ENCODE measurements at places on chromosomes 12 and 14.

- no peak for DNase-seq
Observed at GRCh38 chr14:64940336-64940910, 2.1 kb downstream of the GPX2 start.

- DNase-seq: no peak
Observed at GRCh38 chr14:67360470-67361206, 510 bp downstream of the EIF2S1 start.

- no peak for DNase-seq
Observed at GRCh38 chr14:102230481-102231210, 74.3 kb downstream of the MOK start.

- DNase-seq: no peak
Observed at GRCh38 chr12:103415681-103416080, 80.1 kb downstream of the C12orf42 start.

DNA sequence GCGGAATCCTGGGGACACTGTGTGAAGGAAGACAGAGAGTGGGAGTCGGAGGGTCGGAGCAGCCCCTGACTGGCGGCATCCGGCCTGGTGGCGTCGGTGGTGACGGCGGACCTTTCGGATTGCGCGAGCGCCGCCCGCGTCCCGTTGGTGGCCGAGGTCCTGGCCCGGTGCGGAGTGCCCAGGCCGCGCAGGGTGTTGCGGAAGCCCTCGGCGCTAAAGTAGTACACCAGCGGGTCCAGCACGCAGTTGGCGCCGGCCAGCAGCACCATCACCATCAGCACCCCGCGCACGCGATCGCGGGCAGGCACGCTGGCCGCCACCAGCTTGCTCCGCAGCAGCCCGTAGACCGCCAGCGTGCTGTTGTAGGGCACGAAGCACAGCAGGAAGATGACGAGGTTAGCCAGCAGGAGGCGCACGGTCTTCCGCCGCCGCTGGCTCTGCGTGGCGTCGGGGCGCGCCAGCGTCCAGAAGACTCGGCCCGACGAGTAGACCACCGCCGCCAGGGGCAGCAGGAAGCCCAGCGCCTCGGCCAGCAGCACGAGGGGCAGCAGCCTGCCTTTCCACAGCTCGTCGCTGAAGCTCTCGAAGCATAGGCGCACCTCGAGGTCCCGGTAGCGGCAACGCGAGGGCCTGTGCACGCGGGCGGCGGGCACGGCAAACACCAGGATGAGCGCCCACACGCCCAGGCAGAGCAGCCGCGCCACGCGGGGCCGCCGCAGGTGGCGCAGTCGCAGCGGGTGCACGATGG, 13.1 kb upstream of the CHD4 start:
- DNase-seq: no peak

- no peak for DNase-seq
Observed at GRCh38 chr14:81385419-81385818, 14.7 kb downstream of the STON2 start.

GRCh38 chr12:54360717-54361456, 3.4 kb downstream of the GPR84 start:
- no peak for DNase-seq

DNA sequence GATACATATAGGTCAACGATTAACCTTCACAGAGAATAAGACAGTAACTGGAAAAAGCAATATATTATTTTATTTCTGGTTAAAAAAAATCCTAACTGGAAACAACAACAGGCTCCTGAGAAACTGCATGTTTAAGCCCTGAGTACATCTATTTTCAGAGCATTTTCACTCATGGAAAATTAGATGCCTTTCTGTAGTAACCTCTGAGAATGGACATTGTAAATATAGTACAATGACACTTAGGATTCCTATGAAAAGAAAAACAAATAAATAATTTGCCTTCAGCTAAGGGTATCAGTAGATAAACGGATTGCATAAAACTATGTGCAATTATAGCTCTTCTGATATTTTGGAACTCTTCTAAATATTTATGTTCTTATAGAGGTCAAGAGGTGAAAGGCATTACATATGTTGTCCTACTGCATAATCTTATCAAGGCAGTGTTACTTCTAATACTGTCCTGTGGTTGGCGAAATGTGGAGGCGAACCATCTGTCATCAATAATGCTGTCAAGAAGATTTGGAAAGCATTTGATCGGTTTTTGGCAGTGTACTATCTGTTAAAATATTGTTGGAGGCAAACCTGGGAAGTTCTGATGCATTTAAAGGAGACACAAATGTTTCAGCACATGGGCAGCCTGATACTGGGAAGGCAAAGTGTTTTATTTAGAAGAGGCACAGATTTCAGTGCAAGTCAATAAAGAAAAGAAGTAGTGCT, 381.8 kb downstream of the BTG1 start:
- no peak for DNase-seq

GRCh38 chr12:116852303-116852702, 28.9 kb downstream of the HRK start:
- DNase-seq: no peak

- no peak for DNase-seq
Observed at GRCh38 chr12:96808587-96808986, 98.5 kb upstream of the NEDD1 start.

GRCh38 chr12:52147964-52148463, 43.8 kb downstream of the KRT80 start:
- DNase-seq: no peak

- DNase-seq: no peak
Observed at GRCh38 chr12:121947981-121948380, 29.6 kb downstream of the CFAP251 start.

DNA sequence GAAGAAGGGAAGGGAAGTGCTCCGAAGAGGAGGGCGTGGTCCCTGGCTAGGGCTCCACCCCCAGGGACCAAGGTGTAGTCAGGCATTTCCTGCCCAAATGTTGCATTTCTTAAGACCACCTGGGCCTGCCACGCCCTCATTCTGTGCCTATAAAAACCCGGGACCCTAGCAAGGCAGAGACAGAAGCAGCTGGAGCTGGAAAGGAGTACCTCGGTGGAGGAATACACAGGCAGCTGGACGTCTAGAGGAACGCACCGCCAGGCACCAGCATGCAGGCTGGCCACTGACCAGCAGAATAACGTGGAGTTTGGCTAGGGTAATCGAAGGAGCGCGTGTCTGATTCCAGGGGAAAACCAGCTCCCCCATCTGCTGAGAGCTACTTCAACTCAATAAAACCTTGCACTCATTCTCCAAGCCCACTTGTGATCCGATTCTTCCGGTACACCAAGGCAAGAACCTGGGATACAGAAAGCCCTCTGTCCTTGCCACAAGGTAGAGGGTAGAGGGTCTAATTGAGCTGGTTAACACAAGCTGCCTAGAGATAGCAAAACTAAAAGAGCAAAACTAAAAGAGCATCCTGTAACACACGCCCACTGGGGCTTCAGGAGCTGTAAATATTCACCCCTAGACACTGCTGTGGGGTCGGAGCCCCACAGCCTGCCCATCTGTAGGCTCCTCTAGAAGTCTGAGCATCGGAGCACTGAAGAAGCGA, 21.0 kb downstream of the CFL2 start:
- no peak for DNase-seq

- DNase-seq: no peak
Observed at GRCh38 chr12:4213471-4213870, 60.1 kb upstream of the CCND2 start.

DNA sequence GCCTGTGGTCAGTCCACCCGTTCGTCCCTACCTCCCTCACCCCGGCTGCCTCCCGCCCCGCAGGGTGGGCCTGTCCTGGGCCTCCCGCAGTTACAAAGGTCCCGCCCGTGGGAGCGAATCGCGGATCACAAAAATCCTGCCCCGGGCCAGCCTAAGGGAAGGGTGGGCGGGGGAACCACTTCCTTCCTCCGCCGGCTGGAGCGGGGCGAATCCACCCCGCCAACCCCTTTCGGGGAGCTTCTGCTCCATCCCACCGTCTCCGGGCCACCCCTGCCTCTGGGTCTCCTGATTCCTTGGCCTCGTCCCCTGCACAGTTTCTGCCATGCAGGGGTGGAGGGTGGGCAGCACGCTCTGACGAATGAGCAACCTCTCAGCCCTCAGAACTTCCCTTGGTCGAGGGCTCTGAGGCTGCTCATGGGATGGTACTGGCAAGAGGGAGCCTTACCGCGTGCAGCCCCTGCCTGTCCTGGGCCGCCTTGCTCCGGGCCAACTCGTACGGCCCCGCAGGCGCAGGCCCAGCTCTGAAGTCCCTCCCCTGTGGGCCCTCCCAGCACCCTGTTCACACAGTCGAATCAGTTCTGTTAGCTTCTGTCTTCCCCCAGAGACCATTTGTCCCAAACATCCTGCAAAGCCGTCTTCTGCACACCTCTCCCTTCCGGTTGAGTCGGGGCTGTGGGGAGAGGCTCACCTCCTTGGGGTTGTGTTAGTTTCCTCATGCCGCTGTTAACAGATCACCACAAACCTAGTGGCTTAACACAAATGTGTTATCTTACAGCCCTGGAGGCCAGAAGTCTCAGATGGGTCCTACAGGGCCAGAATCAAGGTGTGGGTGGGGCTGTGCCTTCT, 589 bp upstream of the HVCN1 start:
- peak; percentile 61 for DNase-seq

GRCh38 chr14:59026081-59026480, 162.4 kb upstream of the DAAM1 start:
- no peak for DNase-seq

- peak; percentile 24 for DNase-seq
Observed at GRCh38 chr12:77847060-77847541, 16.4 kb downstream of the NAV3 start.

DNA sequence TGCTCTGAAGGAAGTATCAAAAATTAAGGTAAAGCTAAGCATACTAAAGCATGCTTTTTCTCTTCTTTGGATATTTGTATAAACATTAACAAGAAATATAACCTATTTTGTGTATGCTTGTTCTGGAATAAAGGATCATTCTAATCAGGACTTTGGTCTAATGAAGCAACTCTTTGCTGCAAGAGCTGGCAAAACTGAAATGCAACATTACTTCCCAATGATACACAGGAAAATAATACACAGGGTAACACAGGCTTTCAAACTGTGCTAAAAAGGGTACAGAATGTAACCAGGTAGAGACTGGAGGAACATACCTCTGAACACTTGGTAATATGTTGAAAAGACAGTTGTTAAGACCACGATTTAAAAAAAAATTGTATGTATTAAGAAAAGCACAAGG, 222.5 kb upstream of the DIO2 start:
- no peak for DNase-seq

GRCh38 chr12:124308741-124309140, 13.8 kb downstream of the RFLNA start:
- no peak for DNase-seq

DNA sequence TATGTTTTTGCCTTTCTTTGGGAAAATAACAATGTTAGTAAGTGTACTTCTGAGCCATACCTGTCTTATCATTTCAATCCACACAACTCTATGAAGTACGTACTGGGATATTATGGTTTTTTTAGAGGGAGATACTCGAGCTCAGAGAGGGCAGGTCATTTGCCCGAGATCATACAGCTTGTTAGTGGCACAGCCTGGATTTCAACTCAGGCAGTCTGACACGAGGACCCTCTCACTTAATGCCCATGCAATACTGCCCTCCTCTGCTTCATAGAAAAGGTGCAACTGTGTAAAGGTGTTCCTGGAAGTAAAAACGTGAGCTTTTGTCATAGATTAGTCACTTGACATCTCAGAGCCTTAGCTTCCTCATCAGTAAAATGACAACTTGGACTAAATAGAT, 128.0 kb downstream of the NDUFA12 start:
- DNase-seq: peak; percentile 48

DNA sequence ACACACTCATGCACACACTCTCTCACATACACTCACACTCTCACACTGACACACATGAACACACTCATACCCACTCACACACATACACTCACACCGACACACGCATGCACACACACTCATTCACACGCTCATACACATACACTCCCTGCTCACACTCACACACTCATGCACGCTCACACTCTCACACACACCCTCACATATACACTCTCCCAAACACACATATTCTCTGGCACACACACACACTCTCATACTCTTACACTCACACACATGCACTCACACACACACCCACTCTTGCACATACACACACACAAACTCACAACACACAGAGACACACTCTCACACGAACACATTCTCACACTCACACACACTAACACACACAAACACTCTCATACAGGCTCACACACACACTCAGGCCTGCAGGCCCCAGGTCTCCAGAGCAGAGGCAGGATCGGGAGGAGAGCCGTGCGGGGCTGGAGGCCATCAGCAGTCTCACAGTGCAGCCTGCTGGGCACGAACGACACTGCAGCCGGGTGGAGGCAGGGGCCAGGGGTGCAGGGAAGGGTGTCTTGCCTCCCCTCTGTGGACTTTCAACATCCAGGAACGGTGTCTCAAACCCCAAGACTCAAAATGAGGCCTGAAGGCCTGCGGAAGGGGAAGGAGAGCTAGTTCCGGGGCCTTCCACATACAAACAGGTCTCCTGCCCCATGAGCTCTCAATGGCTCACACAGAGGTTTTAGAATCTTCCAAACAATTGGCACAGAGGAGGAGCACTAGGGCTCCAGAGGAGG, 148.7 kb downstream of the ANO2 start:
- DNase-seq: no peak

DNA sequence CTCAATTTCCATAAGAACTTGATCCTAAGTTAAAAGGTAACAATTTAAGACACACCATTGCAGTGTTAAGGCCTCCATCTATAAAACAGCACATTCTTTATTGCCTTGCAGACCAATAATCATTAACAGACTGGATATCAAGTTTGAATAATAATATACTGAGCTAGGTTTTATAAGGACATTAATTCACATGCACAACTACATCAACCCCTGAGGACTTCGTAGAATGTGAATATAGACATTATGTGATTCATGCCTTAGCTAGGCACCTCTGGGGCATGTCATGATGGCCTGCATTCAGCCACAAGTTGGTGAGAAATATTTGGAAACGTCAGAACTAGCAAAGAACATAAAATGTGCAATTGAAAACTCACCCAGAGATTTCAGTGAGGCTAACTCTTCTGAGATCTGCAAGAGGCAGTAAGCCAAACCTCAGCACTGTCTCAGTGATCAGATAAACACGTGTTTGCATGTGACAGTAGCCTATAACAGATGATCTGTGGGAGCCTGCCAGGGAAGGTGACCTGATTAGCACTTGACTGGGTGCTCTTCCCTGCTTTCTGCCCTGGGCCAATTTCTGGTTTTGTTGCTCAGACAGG, 492.2 kb downstream of the FLRT2 start:
- no peak for DNase-seq

GRCh38 chr14:87148655-87149054, 844.3 kb downstream of the GALC start:
- no peak for DNase-seq

DNA sequence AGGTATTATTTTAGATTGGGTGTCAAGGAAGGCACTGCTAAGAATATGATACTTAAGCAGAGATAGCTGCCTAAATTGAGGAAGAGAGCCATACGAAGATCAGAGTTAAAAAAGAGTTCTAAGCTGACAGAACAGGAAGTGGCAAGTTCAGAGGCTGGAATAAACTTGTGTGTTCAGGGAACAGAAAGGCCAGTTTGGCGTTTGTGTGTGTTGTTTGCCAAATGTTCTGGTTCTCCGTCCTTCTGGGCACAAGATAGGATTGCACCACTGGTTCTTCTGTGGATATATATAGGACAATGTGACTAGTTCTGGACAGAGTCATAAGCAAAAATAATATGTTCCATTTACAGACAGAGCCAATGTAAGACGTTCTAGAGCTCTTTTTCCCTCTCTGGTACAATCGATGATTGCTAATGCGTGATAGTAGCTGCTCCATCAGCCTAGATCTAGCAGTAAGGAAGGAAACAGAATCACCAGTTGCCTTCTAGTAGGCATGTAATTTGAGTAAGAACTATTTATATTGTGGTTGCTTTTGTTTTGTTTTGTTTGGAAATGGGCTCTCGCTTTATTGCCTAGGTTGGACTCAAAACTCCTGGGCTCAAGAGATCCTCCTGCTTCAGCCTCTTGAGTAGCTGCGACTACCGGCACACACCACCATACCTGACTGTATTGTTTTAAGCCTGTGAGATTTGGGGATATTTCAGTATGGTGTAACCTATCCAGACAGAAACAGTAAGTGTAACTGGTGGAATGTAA, 7.4 kb downstream of the BBS10 start:
- no peak for DNase-seq

Data from GM19239 (cell line).